Activated T-cell treated with anti-CD3 and anti-CD28 coated beads, Interleukin-2, amount 50 U/mL, for 72 hours (primary cell): ENCODE measurements at places on chromosomes 13 and 19. TPM values are rescaled to one million over a fixed set of nuclear protein-coding genes. Genes with fewer than 3 reads are reported as not detected.

DNA sequence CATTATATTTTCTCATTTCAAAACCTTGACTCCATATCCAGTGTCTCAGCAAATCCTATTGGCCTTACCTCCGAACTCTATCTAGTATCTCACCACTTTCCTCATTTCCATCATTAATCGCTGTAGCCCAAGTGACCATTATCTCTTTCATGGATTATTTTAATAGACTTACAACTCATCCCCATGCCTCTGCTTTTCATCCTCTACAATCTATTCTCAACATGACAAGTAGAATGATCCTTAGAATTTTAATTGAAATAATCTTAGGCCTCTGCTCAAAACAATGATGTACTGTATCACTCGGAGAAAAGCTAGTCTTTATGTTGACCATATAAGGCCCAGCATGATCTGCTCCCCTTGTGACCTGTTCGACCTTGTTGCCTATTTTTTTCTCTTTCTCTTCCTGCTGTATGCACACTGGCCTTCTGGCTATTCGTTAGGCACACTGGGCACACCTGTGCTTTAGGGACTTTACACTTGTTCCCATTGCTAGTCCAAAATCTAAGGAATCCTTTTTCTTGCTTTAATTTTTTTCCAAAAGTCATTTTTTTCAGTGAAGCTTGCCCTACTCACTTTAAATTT lies 21.4 kb downstream of the DNAJC15 start:
- peak overlapping the region; percentile 94 for H3K4me3 ChIP-seq
- peak overlapping the region; percentile 99 for H3K27ac ChIP-seq
- peaks cover 1% of the 10 kb centered on the region for H3K36me3 ChIP-seq
- H3K27me3 ChIP-seq = no peaks in the 10 kb centered on the region
- no peak for DNase-seq

- no peaks in the 10 kb centered on the region for H3K4me1 ChIP-seq
- no peak overlapping the region for H3K27ac ChIP-seq
- H3K27me3 ChIP-seq = peaks cover 61% of the 10 kb centered on the region
- DNase-seq = no peak
Observed at GRCh38 chr13:25192936-25193335, 20.8 kb upstream of the AMER2 start.

DNA sequence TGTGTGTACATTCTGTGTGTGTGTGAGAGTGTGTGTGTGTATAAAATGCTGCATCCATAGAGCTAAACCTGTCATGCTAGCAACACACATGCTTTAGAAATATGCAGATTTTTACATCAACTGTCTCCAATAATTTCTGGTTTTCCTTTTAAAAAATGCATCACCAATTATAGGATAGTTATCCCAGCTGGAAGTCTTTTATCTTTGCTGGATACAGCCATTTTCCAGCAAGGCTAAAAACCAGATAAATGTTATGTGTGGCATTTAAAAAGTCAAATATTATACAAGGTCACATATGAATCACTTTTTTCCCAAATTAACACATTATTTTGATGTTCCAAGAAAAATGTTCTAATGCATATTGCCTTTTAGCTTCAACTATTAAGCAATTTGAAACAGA lies 202.0 kb upstream of the IPO5 start:
- no peaks in the 10 kb centered on the region for H3K27me3 ChIP-seq
- H3K36me3 ChIP-seq = no peaks in the 10 kb centered on the region
- H3K4me3 ChIP-seq = no peak overlapping the region
- H3K4me1 ChIP-seq = no peaks in the 10 kb centered on the region
- no peak for DNase-seq

DNA sequence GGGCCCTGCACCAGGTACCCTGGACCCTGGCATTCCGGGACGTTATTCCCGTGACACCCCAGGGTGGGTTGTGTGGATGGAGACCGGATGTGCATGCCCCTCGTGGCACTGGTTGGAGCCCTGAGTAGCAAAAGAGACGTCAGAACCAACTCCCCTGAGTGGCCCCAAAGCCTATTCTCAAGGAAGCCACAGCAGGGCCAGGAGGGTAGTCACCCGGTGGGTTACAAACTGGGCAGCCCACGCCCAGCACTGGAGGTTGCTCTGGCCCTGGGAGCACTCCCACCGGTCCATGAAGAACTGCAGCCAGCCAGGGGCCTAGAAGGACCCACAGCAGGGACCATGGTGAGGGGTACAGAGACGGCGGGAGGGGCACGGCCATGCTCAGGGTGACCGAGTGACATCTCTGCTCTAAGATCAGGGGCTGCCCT lies 7.5 kb downstream of the KLF16 start:
- peak overlapping the region; percentile 80 for H3K27ac ChIP-seq
- peak; percentile 54 for DNase-seq
- no peaks in the 10 kb centered on the region for H3K36me3 ChIP-seq
- H3K4me3 ChIP-seq = peak overlapping the region; percentile 91

DNA sequence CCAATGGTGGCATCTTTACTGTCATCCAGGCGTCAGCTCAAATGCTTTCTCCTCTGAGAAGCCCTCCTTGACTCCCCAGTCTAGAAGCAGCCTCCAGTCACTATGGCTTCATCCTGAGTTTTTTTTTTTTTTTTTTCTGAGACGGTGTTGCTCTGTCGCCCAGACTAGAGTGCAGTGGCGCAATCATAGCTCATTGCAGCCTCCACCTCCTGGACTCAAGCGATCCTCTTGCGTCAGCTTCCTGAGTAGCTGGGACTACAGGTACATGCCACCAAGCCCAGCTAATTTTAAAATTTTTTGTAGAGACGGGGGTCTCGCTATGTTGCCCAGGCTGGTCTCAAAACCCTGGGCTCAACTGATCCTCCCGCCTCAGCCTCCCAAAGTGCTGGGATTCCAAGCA lies 4.2 kb downstream of the NRTN start:
- H3K36me3 ChIP-seq = no peaks in the 10 kb centered on the region
- peaks cover 12% of the 10 kb centered on the region for H3K27me3 ChIP-seq
- no peak overlapping the region for H3K27ac ChIP-seq
- no peak overlapping the region for H3K4me3 ChIP-seq
- no peak for DNase-seq
- H3K4me1 ChIP-seq = peaks cover 5% of the 10 kb centered on the region

- H3K36me3 ChIP-seq = no peaks in the 10 kb centered on the region
- no peak for DNase-seq
- H3K27me3 ChIP-seq = peaks cover 6% of the 10 kb centered on the region
- H3K27ac ChIP-seq = no peak overlapping the region
- no peaks in the 10 kb centered on the region for H3K4me1 ChIP-seq
Observed at GRCh38 chr13:76939215-76939614, 9.1 kb upstream of the ACOD1 start.

GRCh38 chr19:11196406-11197287 lies 698 bp downstream of the KANK2 start:
- DNase-seq = peak; percentile 16
- no peaks in the 10 kb centered on the region for H3K36me3 ChIP-seq
- peak overlapping the region; percentile 84 for H3K4me3 ChIP-seq
- peaks cover 16% of the 10 kb centered on the region for H3K27me3 ChIP-seq
- no peak overlapping the region for H3K27ac ChIP-seq

- H3K4me1 ChIP-seq = peaks cover 22% of the 10 kb centered on the region
- peak; percentile 65 for DNase-seq
- H3K36me3 ChIP-seq = no peaks in the 10 kb centered on the region
- H3K27me3 ChIP-seq = peaks cover 34% of the 10 kb centered on the region
Observed at GRCh38 chr19:14059093-14059480, 2.8 kb downstream of the PALM3 start.

DNA sequence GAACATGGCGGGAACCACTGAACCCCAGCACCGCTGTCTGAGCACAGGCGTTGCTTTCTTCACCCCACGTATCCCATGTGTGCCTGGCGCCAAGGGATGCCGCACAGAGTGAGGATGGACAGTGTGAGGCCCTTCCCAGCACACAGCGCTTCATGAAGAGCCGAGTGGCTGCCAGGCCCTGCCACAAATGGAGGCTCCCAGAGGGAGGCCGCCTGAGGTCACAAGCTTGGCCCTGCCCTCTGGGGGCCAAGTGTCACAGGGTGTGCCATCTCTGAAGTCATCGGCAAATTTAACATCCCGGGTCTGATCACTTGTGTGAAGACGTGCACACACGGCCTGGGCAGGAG lies 24.4 kb downstream of the MPND start:
- no peak for DNase-seq
- H3K4me1 ChIP-seq = peaks cover 49% of the 10 kb centered on the region
- no peaks in the 10 kb centered on the region for H3K27me3 ChIP-seq
- H3K4me3 ChIP-seq = no peak overlapping the region
- H3K27ac ChIP-seq = peak overlapping the region; percentile 63

GRCh38 chr19:15234431-15235130 lies 2.3 kb upstream of the EPHX3 start:
- no peak overlapping the region for H3K27ac ChIP-seq
- no peak overlapping the region for H3K4me3 ChIP-seq
- peaks cover 5% of the 10 kb centered on the region for H3K4me1 ChIP-seq
- no peak for DNase-seq
- H3K27me3 ChIP-seq = peaks cover 18% of the 10 kb centered on the region
- peaks cover 16% of the 10 kb centered on the region for H3K36me3 ChIP-seq

GRCh38 chr13:77584106-77584505 lies 48.6 kb downstream of the SCEL start:
- DNase-seq = no peak
- H3K27ac ChIP-seq = no peak overlapping the region
- no peak overlapping the region for H3K4me3 ChIP-seq
- H3K4me1 ChIP-seq = no peaks in the 10 kb centered on the region
- H3K36me3 ChIP-seq = no peaks in the 10 kb centered on the region

DNA sequence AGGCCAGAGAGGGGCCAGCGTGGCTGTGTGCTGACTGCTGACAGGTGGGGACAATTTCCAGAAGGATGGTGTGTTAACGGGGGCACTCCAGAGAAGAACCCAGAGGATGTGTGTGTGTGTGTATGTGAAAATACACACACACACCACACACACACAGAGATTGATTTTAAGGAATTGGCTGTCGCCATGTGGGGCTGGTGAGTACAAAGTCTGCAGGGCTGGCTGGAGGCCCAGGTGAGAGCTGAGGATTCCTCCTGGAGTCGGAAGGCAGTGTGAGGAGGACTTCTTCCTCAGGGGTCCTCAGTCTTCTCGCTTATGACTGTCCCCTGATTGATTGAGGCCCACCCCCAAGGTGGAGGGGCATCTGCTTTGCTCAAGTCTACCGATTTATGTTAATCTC lies 7.6 kb upstream of the GJB6 start:
- H3K36me3 ChIP-seq = no peaks in the 10 kb centered on the region
- DNase-seq = no peak
- no peak overlapping the region for H3K4me3 ChIP-seq
- H3K27ac ChIP-seq = no peak overlapping the region
- H3K4me1 ChIP-seq = peaks cover 4% of the 10 kb centered on the region
- peaks cover 15% of the 10 kb centered on the region for H3K27me3 ChIP-seq

DNA sequence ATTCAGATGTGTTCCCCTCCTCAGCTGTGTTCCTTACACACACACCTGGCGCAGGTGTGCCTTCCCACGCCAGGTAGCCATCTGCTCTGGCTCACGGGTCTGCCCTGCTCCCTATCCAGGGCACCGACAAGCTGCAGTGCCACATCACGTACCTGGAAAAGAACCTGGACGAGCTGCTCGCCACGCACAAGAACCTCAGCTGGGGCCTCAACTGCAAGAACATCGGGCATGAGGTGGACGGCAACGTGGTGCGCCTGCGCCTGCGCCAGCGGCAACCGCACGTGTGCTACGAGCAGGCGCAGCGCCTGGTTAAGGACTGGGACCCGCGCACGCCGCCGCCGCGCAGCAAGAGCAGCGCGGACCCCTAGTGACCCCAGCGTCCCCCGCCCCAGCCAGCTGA lies 26.5 kb upstream of the CASP14 start:
- no peaks in the 10 kb centered on the region for H3K36me3 ChIP-seq
- H3K27ac ChIP-seq = no peak overlapping the region
- H3K27me3 ChIP-seq = peaks cover 3% of the 10 kb centered on the region
- H3K4me3 ChIP-seq = no peak overlapping the region
- H3K4me1 ChIP-seq = no peaks in the 10 kb centered on the region

DNA sequence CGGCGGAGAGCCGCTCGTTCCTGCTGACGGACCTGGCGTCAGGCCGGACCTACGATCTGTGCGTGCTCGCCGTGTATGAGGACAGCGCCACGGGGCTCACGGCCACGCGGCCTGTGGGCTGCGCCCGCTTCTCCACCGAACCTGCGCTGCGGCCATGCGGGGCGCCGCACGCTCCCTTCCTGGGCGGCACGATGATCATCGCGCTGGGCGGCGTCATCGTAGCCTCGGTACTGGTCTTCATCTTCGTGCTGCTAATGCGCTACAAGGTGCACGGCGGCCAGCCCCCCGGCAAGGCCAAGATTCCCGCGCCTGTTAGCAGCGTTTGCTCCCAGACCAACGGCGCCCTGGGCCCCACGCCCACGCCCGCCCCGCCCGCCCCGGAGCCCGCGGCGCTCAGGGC lies 8.4 kb downstream of the LRFN3 start:
- no peak for DNase-seq
- no peaks in the 10 kb centered on the region for H3K36me3 ChIP-seq
- no peaks in the 10 kb centered on the region for H3K4me1 ChIP-seq
- no peak overlapping the region for H3K27ac ChIP-seq
- H3K27me3 ChIP-seq = no peaks in the 10 kb centered on the region

DNA sequence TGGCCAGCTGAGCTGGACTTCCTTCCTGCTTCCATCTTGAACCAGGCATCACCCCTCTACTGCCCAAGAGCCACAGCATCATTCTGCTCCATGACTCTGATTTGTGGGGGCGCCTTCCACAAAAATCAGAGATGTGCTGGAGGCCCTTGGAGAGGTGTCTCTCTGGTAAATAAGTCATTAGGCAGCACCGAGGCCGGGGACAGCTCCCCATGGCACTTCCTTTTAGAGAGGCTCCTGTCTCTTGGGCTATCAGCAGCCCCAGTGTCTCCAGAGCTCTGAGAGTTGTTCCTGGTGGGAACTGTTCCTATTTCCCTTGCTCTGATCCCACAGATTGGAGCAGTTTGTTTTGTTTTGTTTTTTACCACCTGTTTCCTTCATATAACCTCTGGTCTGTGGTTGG lies 19.9 kb downstream of the NWD1 start:
- no peak overlapping the region for H3K27ac ChIP-seq
- H3K27me3 ChIP-seq = no peaks in the 10 kb centered on the region
- DNase-seq = no peak
- no peaks in the 10 kb centered on the region for H3K36me3 ChIP-seq
- H3K4me1 ChIP-seq = no peaks in the 10 kb centered on the region

Gene MISP
- total RNA-seq = not detected

Gene LRP3
- total RNA-seq = not detected

Gene SWSAP1
- total RNA-seq = 2.6 TPM

Gene NCAN
- not detected for total RNA-seq

Gene ZNF816
- total RNA-seq = 16.2 TPM

Gene ZNF43
- 35.5 TPM for total RNA-seq

Gene ETHE1
- 101 TPM for total RNA-seq
